A549 treated with Mapracorat at 1 μM for 4 hours (cell line): ENCODE measurements at places on chromosomes 3 and 15. TPM values are rescaled to one million over a fixed set of nuclear protein-coding genes. Genes with fewer than 3 reads are reported as not detected.

The CNTN3 gene
- total RNA-seq = not detected in 5 replicates

The ITIH1 gene
- not detected in 5 replicates for total RNA-seq

The GCHFR gene
- total RNA-seq = 6.7 to 8.7 TPM (median 7.4 TPM) in 5 replicates

The SYNM gene
- 32.3 to 37.2 TPM (median 33.7 TPM) in 5 replicates for total RNA-seq

The TM2D3 gene
- total RNA-seq = 30.9 to 33.1 TPM (median 32.6 TPM) in 5 replicates

The ZIC4 gene
- total RNA-seq = not detected in 5 replicates

The KBTBD13 gene
- total RNA-seq = not detected in 5 replicates

The GABRB3 gene
- 59.6 to 83.1 TPM (median 72.9 TPM) in 5 replicates for total RNA-seq

The GOLGA8H gene
- 1.9 to 3.7 TPM (median 2.6 TPM) in 5 replicates for total RNA-seq

The LCMT2 gene
- 5.7 to 8.3 TPM (median 6.8 TPM) in 5 replicates for total RNA-seq

The RTP4 gene
- total RNA-seq = not detected in 5 replicates

The FEZF2 gene
- total RNA-seq = not detected in 5 replicates

The IL16 gene
- total RNA-seq = 0.53 TPM in 1 of 5 replicates, not detected in the others

The OR5K2 gene
- not detected in 5 replicates for total RNA-seq

The PDHB gene
- 57.1 to 63.4 TPM (median 60.5 TPM) in 5 replicates for total RNA-seq

The CTNNB1 gene
- 170 to 199 TPM (median 181 TPM) in 5 replicates for total RNA-seq

The TERC gene
- total RNA-seq = 0.42 TPM in 1 of 5 replicates, not detected in the others

The GOLGA8O gene
- 0.26 to 0.60 TPM (median 0.35 TPM) in 5 replicates for total RNA-seq

The COLQ gene
- 0.22 to 0.54 TPM (median 0.28 TPM) in 5 replicates for total RNA-seq

The UCN2 gene
- 7.3 to 10.4 TPM (median 8.9 TPM) in 5 replicates for total RNA-seq

The PLA1A gene
- 0.26 to 0.80 TPM (median 0.40 TPM) in 5 replicates for total RNA-seq

The NEO1 gene
- total RNA-seq = 26.9 to 38.1 TPM (median 29.6 TPM) in 5 replicates

The CCR1 gene
- total RNA-seq = not detected in 5 replicates

The FURIN gene
- total RNA-seq = 43.2 to 65.1 TPM (median 59.8 TPM) in 5 replicates

The FOXB1 gene
- not detected in 5 replicates for total RNA-seq
